Neural crest cell (in vitro differentiated cells): ENCODE measurements at places on chromosomes 7 and 10. TPM values are rescaled to one million over a fixed set of nuclear protein-coding genes. Genes with fewer than 3 reads are reported as not detected.

- no peak overlapping the region for H3K4me3 ChIP-seq
- H3K27ac ChIP-seq, result no peak overlapping the region
- no peaks in the 10 kb centered on the region for H3K27me3 ChIP-seq
Observed at GRCh38 chr7:30879139-30880124, 32.2 kb upstream of the AQP1 start.

Gene CHAT
- 2.7 and 3.3 TPM in 2 replicates for total RNA-seq

Gene ECD
- 29.1 and 29.3 TPM in 2 replicates for total RNA-seq

Gene IL2RA
- not detected in 2 replicates for total RNA-seq

DNA sequence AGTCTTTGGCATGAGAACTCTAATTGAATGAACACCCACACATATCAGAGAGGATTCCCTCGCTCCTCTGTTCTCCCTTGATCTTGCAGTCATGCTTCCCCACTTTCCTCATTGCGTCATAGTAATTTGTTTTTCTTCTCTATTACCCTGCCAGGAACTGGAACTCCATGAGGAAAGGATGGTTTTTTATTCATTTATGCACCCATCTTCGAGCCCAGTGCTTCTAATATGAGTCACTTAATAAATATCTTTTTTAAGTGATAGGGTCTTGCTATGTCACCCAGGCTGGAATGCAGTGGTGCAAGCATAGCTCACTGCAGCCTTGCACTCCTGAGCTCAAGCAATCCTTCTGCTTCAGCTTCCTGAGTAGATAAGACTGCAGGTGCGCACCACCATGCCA is 83.5 kb downstream of the OTUD1 start:
- no peak overlapping the region for H3K4me3 ChIP-seq
- H3K36me3 ChIP-seq, result no peaks in the 10 kb centered on the region
- H3K27ac ChIP-seq, result no peak overlapping the region

GRCh38 chr10:133125901-133126300 is 34.1 kb upstream of the KNDC1 start:
- DNase-seq, result no peak
- no peak overlapping the region for H3K4me3 ChIP-seq
- peaks cover 4% of the 10 kb centered on the region for H3K4me1 ChIP-seq
- peaks cover 20% of the 10 kb centered on the region for H3K27me3 ChIP-seq

GRCh38 chr10:66928776-66929175 is 2.9 kb downstream of the LRRTM3 start:
- no peak for DNase-seq
- peaks cover 45% of the 10 kb centered on the region for H3K27me3 ChIP-seq
- H3K4me3 ChIP-seq, result peak overlapping the region; percentile 81
- no peak overlapping the region for H3K27ac ChIP-seq
- H3K4me1 ChIP-seq, result peaks cover 59% of the 10 kb centered on the region
- H3K36me3 ChIP-seq, result no peaks in the 10 kb centered on the region

Gene HPSE2
- not detected in 2 replicates for total RNA-seq

DNA sequence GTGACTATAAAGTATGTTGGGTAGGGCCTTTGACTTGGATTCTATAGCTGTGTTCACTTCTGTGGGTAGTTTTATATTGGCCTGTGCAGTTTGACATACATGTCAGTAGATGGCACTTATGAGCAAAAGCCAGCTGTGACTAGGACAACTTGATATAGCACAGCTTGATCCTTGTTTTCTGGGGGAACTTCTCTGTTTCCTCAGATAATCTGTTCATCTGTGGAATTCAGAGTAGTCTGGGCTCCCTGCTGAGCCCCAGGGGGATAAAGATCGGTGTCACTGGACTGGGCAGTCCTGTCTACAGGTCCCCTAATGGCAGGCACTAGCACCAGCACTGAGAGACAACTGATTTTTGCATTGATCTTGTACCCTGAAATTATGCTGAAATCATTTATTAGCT is 25.4 kb downstream of the CYP2C9 start:
- H3K4me3 ChIP-seq, result no peak overlapping the region
- DNase-seq, result peak; percentile 2
- H3K36me3 ChIP-seq, result peaks cover 7% of the 10 kb centered on the region
- no peaks in the 10 kb centered on the region for H3K4me1 ChIP-seq
- H3K27me3 ChIP-seq, result peaks cover 11% of the 10 kb centered on the region
